Suppressor macrophage treated with lipopolysaccharide for 4 hours (primary cell): ENCODE measurements at places on chromosomes 16 and 17.

DNA sequence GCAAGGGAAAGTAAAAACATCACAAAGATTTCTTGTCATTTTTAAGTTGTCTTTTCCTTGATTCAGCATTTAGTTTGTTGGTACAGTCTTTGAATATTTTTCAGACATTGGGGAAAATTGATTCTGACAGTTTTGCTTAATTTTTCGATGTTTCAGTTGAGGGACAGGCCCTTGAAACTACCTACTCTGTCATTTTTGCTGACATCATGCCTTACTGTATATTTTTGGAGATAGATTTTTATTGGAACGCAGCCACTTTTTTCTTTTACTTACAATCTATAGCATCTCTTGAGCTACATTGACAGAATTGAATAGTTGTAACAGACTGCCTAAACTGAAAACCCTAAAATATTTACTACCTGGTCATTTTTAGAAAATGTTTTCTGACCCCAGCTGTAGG, 297.1 kb upstream of the KIF2B start:
- no peak for DNase-seq

- DNase-seq, result no peak
These were observed 25.6 kb upstream of the MAP2K6 start for GRCh38 chr17:69388822-69389442.

DNA sequence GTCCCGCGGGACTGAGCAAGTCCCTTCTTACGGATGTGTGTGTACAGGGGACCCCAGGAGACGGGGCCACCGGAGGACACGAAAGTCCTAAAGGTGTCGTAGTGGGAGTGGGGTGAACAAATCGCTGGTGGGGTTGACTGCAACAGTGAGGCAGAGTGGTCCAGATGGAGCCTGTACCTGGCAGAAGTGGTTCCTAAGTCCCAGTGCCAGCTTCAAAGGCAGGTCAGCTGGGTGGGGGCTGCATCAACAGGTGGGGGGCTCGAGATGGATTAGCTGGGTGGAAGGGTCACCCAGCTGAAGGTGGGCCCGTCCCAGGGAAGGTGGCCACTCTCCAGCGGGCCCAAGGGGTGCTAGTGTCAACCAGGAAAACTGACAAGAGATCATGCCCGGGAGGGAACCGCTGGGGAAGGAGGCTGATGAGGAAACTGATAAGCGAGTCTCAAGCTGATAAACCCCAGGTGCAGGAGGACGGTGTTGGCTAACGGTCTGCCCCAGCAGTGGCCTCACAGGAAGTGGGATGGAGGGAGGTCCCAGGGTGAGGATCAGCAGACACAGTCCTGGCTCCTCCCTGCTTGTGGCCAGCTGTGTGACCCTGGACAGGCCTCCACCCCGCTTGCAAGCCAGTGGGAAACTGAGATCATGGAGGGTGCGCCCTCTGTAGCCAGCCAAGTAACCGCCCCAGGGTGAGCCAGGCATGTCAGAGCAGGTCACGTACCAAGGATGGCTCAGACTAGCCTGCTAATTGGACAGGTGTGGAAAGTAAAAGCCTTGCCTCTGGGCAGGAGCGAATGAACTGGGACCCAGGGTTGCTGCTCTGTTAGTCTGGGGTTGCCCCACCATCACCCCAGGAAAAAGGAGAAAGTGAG, 1.0 kb downstream of the ORAI3 start:
- peak; percentile 87 for DNase-seq

GRCh38 chr16:59484833-59485516, 750.9 kb upstream of the GOT2 start:
- no peak for DNase-seq

- DNase-seq, result peak; percentile 77
These were observed 26.0 kb downstream of the CD300LF start for GRCh38 chr17:74686761-74687160.

DNA sequence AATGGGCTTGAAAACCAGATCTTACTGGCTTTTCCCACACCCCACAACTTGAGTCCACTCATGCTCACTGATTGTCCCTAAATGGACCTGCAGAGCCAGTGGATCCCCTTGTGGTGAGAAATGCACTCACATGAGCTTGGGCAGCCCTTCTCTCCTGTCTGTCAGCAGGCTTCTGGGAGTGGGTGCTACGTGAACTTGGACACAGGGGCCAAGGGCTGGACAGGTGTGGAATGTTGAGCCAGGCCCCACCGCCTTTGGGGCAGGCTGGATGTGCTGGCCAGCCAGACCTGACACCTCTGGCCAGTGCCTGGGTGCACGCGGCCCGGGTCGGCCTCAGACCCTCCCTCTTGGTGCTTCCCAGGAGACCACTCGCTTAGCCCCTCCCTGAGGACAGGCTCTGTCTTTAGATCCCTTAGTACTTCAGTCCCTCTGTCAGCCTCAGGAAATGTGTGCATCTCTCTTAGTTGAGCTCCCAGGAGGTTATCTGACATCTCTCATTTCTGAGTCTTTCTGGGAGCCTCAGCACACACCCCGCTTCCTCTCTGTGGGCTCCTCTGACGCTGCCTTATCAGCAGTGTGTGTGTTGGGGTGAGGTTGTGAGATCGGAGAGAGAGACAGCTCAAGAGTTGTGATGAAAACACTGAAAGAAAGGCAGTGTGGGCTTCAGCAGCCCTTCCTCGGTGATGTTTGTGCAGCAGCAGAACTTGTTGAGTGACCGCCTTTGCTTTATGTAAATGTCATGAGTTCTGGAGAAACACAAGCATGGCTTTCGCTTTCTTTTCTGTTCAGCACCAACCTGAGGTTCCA, 117.0 kb downstream of the RAB11FIP4 start:
- DNase-seq, result peak; percentile 75

- DNase-seq, result peak; percentile 78
These were observed 3.2 kb downstream of the MYL11 start for GRCh38 chr16:30377812-30378235.

DNA sequence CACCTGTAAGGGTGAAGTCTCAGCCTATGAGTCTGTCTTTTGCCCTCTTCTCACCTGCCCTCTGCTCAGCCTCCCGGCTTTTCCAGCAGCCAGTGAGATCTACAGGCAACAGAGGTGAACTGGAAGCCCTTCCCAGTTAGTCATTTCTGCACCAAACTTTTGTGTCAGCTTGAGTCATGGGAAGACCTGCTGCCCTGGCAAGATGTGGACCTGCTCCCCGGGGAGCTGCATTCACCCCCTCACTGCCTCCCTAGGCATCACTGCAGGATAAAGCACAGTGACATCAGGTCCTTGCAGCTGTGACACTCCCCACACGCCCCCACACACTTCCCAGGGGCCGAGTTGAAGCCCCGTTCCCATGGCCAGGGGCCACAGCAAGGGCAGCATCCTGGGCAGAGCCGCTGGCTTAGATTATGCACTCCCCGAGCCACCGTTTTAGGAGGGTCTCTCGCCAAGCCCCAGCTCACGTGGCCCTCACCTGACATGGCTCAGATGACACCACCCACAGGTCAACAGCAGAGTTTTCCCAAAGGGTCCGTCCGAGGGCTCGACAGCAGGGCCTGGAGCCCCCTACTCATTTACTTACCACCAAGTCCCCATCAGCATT, 6.5 kb upstream of the ABR start:
- peak; percentile 39 for DNase-seq
